ENCODE measurements at places on chromosomes 12 and 14.

DNA sequence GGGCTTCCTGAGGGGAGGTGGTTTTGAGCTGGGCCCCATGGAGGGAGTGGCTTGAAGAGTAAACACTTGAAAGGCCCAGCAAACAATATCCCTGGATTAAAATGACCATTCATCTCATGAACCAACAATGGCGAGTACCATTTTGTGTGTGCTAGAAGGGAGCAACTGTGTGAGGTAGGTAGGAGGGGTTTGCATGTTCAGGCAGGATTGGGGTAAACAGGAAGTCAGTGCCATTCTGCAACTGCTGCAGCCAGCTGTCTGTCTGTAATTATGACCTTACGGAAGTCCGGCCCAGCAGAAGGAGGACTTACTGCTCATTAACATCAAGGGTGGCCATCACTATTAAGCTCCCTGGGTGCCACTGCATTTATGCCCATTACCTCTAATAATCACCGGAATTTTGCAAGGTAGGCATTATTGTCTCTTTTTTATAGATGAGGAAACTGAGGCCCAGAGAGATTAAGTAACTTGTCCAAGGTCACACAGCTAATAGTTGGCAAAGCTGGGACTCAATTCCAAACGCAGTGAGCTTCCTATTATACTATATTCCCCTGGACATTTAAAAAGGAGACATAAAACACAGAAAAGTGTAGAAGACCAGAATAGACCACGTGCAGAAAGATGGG is 16.6 kb upstream of the IFI27L2 start:
- no peak for DNase-seq

GRCh38 chr12:25051656-25052195 is 102.8 kb upstream of the BCAT1 start:
- no peak for DNase-seq

DNA sequence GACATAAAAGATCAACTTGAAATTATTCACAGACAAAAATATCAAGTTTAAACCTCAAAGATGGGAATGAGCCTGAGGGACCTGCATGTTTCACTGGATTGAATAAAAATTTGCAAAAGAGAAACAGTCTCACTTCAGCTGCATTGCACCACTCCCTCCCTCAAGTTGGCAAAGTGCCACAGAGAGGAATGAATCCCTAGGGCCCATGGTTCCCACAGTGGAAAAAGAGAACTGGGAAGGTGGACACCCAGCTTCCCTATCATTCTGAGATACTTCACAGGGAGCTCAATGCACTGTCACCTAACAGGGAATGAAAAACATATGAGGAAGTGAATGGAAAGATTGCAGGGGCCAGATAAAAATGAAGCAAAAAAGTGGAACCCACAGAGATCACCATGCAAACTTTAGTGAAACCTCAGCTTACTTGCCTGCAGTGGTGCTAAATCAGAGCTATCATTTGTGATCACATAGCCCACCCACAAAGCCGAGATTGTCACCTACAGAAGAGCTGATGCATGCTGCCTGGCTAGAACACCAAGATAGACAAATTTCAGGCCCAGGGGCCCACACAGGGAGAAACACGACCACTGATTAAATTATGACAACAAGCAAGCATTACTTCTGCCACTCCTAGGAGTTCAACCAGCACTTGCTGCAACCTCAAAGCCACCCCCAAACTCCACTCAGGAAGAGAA is 911.3 kb downstream of the LRFN5 start:
- DNase-seq = no peak

DNA sequence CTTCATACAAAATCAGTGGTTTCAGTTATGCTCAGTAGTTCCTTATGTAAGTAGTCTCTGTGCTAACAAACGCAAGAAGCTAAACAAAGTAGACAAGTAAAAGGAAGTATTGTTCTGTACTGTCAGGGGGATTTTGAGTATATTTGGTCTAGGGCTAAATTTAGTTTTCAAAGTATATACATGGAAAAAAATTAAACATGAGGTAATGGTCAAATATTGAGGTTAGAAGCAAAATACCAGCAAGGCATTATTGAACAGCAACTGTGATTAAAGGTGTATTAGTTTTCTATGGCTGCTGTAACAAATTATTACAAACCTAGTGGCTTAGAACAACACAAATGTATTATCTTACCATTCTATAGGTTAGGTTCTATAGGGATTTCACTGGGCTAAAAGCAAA is 18.8 kb downstream of the GNG2 start:
- DNase-seq = no peak

DNA sequence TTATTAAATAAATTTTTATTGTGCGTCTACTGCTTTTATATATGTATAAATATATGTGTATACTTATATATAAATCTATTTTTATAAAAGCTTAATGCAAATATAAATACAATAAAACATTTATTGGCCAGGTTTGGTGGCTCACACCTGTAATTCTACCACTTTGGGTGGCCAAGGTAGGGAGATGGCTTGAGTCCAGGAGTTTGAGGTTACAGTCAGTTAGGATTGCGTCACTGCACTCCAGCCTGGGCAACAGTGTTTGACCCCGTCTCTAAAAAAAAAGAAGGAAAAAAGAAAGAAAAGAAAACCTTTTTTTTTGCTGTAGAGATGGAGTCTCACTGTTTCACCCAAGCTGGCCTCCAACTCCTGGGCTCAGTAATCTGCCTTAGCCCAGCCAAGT is 20.9 kb downstream of the ACTR6 start:
- DNase-seq = no peak

GRCh38 chr14:75334549-75335051 is 56.0 kb downstream of the FOS start:
- DNase-seq = no peak

DNA sequence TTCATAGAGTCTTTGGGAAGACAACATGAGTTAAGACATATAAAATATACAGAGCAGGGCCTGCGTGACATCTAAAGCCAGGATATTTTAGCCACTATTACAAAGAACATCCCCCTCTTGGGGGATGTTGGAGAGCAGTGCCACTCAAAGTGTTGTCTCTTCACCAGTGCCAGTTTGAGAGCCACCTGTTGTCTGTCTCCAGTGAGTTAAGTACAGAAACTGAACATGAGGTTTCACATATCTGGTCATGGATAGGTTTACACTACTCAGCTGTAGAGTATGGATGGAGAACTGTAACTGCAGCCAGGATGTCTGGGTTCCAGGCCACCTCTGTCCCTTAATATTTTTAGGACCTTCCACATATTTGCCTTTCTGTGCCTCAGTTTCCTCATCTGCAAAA is 39.1 kb downstream of the RNFT2 start:
- DNase-seq = no peak

DNA sequence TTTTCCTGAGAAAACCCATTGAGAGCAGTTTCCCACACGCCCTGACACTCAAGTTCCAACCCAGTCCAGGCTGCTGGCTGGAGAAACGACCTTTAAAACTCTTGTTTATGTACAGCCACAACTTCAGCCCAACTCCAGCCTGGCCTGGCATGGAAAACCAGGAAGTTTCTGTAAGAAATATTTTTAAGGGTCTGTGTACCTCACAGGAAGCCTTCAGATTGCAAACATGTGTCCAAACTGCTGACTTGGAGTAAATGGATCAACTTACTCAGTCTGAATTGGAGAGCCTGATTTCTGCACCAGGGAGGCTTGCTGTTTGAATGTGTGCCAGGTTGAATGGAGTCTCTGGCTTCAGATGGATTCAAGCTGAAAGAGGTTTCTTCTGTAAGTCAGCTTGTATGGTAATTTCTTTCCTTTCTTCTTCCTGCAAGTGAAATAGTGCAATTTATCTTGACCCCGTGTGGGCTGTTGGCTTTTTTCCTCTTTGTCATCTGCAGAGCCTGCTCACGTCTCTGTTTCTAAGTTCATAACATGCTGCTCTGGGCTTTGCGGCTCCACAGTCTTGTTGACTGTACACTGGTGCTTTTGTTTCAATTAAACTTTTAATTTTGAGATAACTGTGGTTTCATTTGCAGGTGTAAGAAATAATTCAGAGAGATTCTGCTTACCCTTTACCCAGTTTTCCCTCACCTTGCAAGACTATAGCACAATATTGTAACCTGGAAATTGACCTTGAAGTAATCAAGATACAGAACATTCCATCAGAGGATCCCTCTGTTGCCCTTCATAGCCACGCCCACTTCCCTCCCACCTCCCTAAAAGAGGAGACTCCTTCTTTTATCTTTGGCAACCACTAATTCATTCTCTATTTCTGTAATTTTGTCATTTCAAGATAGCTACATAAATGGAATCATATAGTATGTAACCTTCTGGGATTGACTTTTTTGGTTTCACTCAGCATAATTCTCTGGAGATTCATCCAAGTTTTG is 109.7 kb upstream of the PRMT8 start:
- DNase-seq = no peak

DNA sequence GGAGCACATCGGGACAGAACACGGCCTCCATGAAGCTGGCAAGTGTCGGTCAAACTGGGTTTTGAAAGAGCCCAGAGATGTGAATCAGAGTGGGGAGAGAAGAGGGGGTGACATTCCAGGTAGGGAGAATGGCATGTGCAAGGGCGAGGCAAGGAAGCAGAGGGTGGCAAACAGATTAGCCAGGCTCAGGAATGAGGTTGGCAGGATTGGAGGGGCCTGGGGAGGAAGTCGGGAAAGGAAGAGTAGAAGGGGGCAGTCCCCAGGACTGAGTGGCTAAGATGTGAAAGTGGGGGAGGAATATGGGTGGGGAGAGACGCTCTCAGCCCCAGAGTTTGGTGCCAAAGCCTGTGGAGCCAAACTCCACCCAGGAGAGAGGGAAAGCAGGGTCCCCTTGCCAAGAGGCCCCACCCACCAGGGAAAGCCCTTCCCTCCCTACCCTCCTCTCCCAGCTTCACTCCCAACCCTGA is 5.5 kb upstream of the HDAC7 start:
- no peak for DNase-seq

DNA sequence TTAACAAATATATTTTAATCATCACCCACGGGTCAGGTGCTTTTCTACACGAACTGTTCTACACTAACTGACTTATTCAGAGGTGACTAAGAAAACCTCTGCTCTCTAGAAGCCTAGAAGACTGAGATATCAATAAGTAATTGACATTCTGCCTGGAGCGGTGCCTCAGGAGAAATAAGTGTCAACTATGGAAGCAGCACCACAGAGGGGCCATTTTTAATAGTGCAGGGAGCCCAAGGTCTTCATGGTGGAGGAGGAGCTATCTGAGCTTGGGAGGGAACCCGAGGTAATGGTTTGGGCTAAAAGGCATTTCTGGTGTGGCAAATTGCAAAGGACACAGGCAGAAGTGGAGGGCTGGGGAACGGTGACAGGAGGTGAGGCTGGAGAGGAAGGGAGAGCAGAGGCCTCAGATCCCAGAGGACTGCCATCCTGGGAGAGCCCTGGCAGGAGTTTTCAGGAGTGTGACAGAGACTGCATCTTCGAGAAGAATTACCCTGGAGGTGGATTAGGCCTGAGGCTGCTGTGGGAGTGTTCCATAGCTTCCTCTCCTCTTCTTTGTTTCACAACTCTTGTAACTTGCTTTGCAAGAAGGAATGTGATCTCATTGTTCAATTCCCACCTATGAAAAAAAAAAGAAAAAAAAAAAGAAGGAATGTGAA is 123.1 kb downstream of the NPAS3 start:
- no peak for DNase-seq

GRCh38 chr12:113165521-113166450 is 16.3 kb downstream of the CFAP73 start:
- DNase-seq = no peak

DNA sequence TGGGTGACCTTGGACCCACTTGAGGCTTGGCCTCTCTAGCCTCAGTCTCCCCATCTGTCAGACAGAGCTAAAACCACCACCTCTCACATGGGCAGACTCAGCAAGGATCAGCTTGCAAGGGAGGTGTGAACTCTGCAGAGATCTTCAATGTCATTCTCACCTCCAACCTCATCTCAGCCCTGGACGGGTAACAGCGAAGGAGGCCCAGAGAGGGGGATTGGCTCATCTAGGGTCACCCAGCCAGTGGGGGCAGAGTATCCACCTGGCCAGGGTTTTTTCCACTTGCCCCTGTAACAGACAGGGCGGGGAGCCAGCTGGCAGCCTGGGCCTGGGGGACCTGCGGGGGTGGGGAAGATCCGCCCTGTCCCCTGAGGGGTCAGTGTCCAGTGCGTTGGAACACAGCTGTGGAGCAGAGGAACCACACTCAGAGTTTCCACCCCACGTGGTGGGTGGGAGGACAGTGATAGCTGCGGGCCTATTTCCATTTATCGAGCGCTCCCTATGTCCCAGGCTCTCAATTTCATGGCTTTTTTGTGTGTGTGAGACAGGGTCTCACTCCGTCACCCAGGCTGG is 27.4 kb downstream of the DTX1 start:
- DNase-seq = no peak

DNA sequence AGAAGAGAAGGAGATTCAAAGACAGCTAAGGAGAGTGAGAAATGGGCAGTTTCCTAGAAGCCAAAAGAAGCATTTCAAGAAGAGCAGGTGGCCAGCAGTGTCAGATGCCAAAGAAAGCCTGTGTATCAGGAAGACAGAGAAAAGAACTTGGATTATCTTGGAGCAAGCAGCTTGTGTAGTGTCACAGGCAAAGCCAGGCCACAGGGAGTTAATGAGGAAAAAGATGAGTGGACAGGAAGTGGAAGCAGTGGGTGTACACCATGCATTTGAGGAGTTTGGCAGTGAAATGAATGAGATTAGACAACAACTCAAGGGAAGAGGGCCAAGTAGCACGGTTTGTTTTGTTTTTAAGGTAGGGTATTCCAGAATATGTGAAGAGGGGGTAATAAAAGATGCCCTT is 5.6 kb upstream of the MYH7 start:
- no peak for DNase-seq

DNA sequence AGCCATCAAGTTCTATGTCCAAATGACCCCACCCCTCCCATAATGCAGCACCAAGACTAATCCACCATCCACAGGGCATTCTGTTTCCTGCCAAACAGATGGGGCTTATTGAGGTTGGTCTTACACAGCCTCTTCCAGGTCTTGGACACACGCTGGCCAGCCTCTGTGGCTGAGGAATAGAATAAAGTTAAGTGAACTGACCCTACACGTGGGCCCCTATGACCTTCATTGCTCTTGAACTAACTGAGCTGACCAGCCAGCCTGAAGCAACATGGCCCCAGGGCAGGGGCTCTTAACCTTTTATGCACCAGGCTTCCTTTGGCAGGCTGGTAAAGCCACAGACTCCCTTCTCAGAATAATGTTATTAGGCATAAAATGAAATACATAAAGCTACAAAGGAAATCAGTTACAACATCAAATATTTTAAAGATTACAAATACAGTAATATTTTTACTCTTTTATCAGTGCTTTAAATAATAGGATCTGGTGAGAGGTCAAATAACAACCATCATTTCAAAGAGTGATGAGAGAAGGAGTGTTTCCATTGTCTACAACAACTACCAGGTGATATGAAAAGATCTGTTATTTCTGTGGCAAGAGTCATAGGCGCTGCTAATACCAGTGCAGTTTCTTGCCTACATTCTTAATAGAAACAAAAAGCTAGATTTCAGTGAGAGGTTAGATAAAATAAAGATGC is 192.9 kb upstream of the NUDT4 start:
- DNase-seq = no peak

GRCh38 chr12:3035815-3036702 is 41.1 kb upstream of the TSPAN9 start:
- no peak for DNase-seq

DNA sequence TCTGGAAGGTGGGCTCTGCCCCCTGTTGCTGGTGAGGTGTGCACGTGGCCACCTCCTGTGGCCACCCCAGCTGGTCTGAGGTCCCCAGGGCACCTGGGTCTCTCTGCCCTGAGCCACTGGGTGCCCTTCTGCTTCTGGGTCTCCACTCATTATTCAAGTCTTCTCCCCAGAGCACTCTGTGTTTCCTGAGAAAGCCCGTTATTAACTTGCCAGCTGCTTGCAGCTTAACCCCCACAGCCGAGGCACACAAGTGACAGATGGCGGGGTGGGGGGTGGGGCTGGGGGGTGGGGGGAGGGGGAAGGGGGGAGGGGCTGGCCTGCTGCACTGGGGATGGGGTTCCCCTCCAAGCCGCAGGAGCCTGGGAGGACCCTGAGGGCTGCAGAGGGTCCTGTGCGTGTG is 40.5 kb downstream of the FBRSL1 start:
- DNase-seq = no peak

Data from NCI-H1436 treated with DMSO at 0.1 percent for 48 hours (cell line).